ENCODE measurements at places on chromosomes 5 and 9. TPM values are rescaled to one million over a fixed set of nuclear protein-coding genes. Genes with fewer than 3 reads are reported as not detected.

Gene CCNO
- 0.32 TPM for total RNA-seq

Gene FAM81B
- not detected for total RNA-seq

Gene DIMT1
- total RNA-seq: 39.5 TPM

Gene PCDHB6
- total RNA-seq: 0.38 TPM

Gene ECM2
- 0.38 TPM for total RNA-seq

Gene PTGR1
- total RNA-seq: 89.7 TPM

Gene RBM22
- total RNA-seq: 35.6 TPM

Gene ZFP2
- total RNA-seq: 0.92 TPM

Gene ZDHHC11B
- not detected for total RNA-seq

Gene NEUROG1
- not detected for total RNA-seq

Gene OR13F1
- not detected for total RNA-seq

Gene RNF208
- not detected for total RNA-seq

Gene SNCB
- 0.83 TPM for total RNA-seq

Gene DAB2
- total RNA-seq: 25.0 TPM

Gene OMD
- 0.06 TPM for total RNA-seq

All from LHCN-M2 (cell line).